ENCODE measurements at places on chromosomes 16 and 17.

- DNase-seq = no peak
Measured at GRCh38 chr16:23505180-23505665, 5.1 kb downstream of the GGA2 start.

GRCh38 chr17:74541176-74542111 is 4.5 kb downstream of the CD300C start:
- no peak for DNase-seq

- no peak for DNase-seq
Measured at GRCh38 chr17:2237950-2238349, 65.6 kb downstream of the SMG6 start.

DNA sequence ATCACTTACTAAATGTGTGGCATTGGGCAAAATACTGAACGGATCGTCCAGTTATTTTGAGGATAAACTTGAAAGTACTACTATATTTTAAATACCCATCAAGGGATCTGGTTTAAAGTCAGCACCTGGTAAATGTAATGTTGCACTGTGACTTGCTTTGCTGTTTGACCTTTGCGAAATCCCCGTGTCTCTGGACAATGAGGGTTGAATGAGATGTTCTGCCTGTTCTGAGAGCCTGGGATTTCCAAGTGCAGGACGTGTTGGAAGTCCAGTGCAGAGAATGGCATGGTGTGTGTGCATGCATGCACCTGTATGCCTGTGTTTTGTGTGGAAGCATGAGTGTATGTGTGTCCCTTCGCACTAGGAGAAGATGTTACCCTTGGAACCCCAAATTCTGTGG is 106.6 kb downstream of the N4BP1 start:
- DNase-seq = no peak

DNA sequence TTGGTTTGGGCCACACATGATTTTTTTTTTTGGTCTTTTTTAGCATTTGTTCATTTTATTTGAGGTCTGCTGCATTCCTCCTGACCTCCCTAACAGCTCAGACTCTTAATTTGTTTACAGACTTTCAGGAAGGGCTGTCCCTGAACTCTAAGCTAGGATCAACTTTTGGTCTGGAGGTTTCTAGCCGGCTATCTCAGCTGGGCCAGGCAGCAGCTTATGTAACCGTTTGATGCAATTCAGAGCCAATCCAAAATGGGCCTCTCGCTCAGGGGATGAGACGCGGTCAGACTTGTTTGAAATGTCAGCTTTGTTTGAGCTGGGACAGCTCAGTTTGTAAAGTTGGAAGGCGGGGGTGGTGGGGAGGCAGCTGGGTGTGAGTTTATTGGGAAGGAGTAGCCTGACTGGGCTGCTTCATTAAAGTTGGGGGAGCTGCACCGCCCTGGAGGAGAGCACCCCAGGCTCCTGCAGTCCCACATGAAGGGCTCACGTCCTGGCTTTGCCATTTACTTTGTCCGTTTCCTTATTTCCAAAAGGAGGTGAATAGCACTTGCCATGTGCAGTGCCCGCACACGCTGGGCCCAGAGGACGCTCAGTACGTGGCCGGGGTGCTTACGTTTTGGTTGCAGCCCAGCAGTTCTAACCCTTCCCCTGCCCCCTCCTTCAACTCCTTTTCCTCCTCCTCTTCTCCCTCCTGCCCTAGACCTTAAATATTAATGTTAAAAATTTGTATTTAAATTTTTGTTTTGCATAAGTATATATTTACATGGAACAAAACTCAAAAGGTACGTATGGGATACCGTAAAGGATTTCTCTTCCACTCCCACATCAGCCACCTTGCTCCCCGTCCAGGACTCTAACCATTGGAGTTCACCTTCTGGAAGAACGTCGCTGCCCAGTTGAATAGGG is 121.2 kb downstream of the SNX29 start:
- DNase-seq = peak; percentile 76

- no peak for DNase-seq
Measured at GRCh38 chr17:77151186-77151585, 10.4 kb downstream of the SEC14L1 start.

- no peak for DNase-seq
Measured at GRCh38 chr16:84714028-84714427, 14.2 kb downstream of the USP10 start.

GRCh38 chr16:11977376-11978041 is 975 bp downstream of the SNX29 start:
- DNase-seq = peak; percentile 71

GRCh38 chr17:56987283-56987834 is 9.4 kb downstream of the SCPEP1 start:
- no peak for DNase-seq

DNA sequence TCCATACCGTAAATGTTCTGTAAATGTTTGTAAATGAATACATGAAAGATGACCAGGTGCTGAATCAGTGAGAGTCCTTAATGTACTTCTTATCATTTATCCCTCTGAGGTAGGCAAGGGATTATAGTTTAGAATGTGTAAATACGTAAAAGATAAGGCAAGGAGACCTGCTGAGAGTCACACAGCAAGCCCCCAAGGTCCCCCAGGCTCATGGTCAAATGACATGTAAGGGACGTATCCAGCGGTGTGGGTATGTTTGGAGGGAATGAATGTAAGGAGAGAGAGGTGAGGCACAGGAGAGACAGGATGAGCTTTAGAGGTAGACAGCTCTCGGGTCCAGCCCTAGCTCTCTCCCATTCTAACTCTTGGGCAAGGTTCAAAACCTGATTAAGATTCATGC is 341.8 kb downstream of the WWOX start:
- no peak for DNase-seq

GRCh38 chr17:70206361-70207010 is 37.2 kb downstream of the KCNJ2 start:
- DNase-seq = no peak

DNA sequence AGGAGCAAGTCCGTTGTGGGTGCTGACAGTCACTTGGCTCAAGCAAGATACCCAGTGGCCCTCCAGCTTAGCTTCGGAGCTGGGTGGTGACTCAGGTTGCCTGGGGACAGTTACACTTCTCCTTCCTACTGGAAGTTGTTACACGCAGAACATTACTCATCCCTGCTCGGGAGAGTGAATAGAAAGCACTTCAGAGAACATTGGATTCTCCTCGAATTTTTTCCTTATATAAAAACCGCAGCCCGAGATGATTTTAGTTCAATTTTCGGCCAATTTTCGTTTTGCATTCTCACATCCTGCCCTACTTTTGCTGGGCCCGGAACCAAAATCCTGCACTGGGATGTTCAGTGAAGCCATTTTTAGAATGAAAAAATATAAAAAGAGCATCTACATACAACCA is 99.7 kb downstream of the ELAC2 start:
- DNase-seq = no peak

DNA sequence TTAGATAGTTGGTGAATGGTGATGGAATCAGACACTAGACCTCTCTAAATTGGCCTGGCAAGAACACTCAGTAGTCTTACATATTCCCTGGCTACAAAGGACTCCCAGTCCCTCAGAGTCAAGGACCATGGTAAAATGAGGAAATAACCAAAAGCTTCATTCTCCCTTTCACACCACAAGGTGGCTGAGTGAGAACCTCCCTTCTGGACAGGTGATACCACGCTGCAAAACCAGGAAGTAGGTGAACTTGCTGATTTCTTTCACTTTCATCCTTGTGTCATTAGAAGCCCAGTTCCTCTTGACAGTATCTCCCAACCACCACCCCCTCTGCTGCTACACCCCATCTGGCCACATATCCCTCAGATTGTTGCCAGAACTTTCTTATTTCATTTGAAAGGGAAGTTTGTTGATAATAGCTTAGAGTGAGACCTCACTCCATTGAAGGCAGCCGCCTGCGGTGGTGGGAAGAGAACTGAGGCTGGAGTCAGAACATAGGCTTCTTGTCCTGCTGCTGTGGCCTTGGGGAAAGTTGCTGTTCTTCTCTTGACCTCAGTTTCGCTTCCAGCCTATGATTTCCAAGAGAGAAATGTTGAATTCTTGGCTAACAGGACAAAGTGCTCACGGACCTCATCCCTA is 290.6 kb upstream of the CCL2 start:
- DNase-seq = no peak

- no peak for DNase-seq
Measured at GRCh38 chr17:12744298-12744697, 45.0 kb upstream of the ARHGAP44 start.

DNA sequence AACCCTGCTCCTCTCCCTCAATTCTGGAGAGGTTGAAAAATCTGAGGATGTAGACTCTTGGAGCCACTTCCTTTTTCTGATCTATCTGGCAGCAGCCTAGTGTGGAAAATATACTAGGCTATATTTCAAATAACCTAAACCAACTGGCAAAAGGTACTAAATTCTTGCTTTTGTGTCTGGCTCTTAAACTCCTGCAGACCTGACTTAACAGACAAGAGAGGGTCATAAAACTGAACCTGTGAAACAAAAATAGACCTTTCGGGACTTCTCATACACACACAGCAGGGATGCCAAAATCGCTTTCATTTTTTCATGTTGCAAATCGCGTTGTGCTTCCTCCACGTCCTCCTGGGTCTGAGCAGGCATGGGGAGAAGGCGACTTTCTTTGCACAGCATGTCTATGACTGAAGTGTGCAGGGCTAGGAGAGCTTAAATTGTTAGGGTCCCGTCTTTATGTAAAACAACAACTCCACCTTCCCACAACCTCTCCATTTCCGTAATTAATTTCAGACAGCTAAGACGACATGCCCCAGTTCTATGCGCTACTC is 520.7 kb upstream of the PSMD7 start:
- no peak for DNase-seq

DNA sequence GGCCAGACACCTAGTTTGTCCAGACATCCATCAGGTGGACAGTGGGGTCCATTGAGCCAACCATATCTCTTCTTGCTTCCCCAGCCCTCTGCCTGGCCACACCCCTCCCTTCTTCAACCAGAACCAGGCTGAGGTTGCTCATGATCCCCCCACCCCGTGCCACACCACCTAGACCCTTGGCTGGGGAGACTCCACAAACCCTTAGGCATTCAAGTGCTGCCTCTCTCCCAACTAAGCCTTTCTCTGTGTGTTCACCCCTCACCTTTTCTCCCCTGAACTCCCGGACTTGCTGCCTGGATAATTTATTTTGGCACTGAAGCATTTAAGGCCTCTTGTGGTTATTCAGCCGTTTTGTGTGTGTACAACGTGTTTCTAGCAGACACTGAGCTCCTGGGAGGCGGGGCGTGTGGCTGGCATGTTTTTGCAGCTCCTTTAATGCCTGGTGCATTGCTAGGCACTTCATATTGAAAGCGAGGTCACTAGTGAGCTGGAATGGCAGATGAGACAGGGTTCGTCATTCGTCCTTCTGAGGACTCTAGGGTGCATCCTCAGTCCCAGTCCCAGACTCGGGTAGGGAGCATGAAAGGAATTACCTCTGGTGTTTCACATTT is 28.7 kb downstream of the CACNA1G start:
- DNase-seq = no peak

- DNase-seq = no peak
Measured at GRCh38 chr16:51937771-51938170, 609.2 kb downstream of the TOX3 start.

- peak; percentile 83 for DNase-seq
Measured at GRCh38 chr17:41404024-41404671, 6.7 kb upstream of the KRT31 start.

DNA sequence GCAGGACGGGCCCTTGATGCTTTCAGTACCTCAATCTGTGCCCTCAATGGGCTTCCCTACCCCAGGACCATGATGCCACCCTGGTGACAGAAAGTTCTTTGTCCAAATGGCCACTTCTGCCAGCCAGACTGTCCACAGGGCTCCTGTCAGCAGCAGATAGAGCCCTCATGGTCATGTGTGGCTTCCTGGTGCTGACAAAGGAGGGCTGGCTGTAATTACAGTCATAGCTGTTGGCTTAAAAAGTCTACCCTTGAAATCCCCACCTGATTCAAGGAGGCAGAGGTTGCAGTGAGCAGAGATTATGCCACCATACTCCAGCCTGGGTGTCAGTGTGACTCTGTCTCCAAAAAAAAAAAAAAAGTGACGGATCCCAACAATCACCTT is 3.3 kb downstream of the TRPV2 start:
- DNase-seq = no peak

DNA sequence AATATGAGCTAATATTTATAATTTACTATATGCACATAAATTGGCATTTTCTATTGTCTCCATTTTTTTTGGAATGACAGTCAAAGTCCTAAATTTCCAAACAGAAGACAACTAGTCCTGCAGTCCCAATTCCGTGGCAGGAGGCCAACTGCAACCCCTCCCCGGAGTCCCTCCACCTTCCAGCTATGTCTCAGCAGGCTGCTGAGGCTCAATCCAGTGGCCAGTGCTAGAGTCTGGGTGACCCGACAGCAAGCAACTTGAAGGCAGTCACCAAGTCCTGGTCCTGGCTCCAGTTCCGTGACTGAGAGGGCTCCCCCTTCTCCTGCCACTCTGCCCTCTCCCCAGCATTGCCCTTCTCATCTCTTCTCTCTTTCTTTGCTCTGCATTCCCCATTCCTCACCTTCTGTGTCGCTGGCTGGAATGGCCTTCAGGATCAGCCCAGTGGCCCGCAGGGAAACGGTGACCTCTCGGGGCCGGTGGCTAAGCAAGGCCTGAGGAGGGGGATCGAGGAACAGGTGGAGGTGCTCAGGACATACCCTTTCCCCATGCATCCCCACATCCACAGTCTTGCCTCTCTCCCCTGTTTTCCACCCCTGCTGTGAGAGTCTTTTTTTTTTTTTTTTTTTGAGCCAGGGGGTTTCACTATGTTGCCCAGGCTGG is 22.4 kb upstream of the MFSD6L start:
- DNase-seq = no peak

DNA sequence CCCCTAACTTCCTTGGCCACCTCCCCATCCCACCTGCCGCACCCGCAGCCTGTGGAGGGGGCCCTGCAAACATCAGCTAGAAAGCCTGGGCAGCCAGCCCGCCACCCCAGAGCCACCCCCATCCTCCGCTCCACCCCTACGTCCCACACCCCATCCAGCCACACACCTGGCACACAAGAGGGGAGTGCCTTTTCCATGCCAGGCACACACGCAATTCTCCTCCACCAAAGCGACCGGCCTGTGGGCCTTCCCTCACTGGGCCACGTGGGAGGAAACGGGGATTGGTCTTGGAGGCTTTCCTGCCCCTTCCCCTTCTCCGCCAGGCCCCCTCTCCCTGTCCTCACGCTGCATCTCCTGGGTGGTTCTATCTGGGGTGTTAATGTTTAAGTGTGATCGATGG is 48.7 kb upstream of the TNRC6C start:
- no peak for DNase-seq

DNA sequence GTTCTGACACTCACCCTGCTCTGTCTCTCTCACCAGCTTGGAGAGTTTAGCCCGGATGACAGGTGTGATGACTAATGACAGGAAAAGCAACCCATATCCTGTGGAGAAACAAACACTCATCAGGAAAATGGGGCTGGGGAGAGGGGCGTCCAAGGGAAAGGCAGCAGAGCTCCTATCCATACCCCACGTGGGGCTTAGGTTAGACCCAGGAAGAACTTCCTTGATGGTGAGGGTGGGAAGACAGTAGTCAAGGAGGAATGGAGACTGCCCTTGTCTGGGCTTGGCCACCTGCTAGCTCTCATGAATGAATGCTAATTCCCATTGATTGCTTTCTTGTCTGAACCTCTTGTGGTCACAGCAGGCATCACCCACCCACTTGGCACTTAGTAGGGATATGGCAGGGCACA is 3.8 kb downstream of the SLC46A1 start:
- DNase-seq = no peak

GRCh38 chr16:58318391-58318790 is 23.6 kb upstream of the PRSS54 start:
- no peak for DNase-seq
